ENCODE measurements at places on chromosomes 3 and 15.

DNA sequence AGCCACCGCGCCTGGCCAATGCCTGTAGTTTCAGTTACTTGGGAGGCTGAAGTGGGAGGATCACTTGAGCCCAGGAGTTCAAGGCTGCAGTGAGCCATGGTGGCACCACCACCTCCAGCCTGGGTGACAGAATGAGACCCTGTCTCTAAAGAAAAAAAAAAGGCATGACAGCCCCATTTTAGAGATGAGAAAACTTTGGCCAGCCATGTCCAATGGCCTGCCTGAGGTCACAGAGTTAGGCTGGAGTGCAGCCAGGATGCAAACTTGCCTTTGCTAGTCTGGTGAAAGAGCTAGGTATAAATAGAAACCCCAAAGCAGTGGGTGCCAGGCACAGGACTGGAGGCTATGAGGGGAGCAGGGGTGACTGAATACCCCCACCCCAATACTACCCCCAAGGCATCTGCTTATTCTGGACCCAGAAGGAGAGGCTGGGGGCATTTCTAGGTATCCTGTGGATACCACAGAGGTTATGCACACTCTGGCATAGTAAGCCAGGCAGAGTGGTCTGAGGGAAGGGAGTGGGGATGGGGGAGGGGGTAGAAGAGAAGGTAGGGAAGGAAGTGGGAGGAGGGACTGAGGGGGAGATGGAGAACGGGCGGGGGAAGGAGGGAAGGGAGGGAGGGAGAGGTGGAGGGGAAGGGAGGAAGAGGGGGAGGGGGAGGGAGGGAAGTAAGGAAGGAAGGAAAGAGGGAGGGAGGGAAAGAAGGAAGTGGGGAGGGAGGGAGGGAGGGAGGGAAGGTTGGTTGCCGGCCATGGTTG lies 16.2 kb upstream of the C15orf39 start:
- no peak for DNase-seq

DNA sequence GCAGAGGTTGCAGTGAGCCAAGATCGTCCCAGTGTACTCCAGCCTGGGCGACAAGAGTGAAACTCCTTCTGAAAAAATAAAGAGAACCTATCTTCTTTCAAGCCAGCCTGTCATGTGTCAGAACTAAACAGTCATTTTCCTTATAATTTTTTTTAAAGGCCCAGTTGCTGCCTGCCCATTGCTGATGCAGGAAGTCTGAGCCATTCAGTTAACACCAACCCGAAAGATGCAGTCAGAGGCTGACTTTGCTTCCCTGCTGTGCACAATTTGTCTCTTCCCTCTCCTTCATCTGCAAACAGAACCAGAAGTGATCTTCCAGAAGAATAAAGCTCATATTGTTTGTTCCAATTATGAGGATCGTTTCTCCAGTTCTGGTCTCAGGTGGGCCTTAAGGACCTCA lies 220.6 kb downstream of the SLCO3A1 start:
- no peak for DNase-seq

GRCh38 chr15:99708563-99708962 lies 24.7 kb downstream of the LYSMD4 start:
- peak; percentile 53 for DNase-seq

DNA sequence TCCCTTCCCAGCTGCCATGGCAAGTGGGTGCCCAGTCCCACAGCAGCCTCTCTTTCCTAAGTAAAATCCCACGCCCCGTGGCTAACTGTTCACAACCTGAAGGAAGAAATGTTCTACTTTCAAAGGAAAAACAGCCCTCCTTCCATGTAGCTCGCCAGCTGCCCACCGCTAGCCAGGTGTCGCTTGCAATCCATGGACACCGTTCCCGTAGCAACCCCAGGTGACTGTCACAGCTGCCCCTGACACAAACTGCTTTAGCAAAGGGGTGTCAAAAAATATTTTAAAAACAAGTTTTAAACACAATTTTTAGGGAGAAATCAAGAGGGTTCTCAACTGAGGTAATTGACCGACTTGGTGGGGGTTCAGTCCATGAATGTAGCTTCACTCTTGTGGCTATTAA lies 21.0 kb upstream of the CGNL1 start:
- no peak for DNase-seq

DNA sequence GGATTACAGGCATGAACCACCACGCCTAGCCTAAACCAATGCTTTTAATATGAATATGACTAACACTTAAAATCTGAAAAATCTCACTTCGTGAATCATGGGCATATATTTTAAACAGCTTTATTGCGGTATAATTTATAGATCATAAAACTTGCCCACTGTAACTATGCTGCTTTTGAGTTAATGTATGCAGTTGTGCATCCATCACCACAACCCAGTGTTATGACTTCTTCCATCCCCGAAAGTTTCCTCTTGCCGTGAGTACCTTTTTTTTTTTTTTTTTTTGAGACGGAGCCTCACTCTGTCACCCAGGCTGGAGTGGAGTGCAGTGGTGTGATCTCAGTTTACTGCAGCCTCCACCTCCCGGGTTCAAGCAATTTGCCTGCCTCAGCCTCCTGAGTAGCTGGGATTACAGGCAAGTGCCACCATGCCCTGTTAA lies 7.1 kb downstream of the KAT2B start:
- DNase-seq: no peak

- no peak for DNase-seq
Measured at GRCh38 chr15:91304786-91305185, 204.7 kb downstream of the SV2B start.

GRCh38 chr3:189260556-189261493 lies 89.1 kb downstream of the TPRG1 start:
- DNase-seq: no peak

DNA sequence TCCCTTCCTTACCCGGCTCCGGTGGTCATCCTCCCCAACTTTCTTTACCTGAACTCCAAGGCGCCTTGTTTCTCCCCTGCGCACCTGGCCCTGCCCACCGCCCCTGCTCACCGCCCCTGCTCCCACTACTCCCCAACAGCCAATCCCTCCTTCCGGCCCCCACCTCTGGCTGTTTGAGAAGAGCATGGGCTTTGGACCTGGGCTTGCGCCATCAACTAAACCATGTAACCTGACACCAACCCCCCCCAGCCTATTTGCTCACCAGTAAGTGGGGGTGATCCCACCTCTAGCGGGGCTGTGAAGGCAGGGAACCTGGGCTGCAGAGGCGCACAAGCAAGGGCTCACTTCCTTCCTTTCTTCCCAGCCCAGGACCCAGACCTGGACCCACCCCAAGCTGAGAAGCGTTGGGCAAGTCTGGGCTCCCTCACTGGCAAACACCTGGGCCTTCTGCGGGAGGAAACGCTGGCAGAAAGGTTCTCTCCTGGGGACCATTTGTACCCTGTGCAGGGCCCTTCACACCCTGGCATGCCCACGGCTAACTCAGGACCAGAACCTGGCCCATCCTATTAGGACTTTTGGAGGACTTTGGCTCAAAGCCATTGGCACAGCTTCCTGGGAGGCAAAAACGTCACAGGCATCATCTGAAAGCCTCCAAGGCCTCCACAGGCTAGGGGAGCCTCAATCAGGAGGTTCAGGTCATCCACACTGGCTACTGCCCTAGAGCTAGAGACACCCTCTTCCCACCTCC lies at the start of gene PLXNB1:
Gene PLXNB1, minus strand, starts transcription at position 127 of the 748 bp plus-strand sequence. CDS start 5,475 bp downstream, outside the sequence.
- DNase-seq: no peak

DNA sequence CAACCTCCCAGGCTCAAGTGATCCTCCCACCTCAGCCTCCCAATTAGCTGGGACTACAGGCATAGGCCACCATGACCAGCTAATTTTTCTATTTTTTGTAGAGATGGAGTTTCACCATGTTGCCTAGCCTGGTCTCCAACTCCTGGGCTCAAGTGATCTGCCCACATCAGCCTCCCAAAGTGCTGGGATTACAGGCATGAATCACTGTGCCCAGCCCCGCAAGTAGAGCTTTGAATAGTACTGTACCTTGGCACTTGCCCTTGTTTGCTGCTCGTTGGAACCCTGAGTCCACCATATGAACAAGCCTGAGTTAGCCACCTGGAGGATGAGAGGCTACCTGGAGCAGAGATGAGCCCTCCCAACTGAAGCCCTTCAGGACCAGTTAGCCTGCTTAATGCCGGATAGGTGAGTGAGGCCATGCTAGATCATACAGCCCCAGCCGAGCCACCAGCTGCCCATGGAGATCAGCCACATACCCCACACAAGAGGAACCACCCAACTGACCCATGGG lies 267.9 kb downstream of the SHQ1 start:
- no peak for DNase-seq

DNA sequence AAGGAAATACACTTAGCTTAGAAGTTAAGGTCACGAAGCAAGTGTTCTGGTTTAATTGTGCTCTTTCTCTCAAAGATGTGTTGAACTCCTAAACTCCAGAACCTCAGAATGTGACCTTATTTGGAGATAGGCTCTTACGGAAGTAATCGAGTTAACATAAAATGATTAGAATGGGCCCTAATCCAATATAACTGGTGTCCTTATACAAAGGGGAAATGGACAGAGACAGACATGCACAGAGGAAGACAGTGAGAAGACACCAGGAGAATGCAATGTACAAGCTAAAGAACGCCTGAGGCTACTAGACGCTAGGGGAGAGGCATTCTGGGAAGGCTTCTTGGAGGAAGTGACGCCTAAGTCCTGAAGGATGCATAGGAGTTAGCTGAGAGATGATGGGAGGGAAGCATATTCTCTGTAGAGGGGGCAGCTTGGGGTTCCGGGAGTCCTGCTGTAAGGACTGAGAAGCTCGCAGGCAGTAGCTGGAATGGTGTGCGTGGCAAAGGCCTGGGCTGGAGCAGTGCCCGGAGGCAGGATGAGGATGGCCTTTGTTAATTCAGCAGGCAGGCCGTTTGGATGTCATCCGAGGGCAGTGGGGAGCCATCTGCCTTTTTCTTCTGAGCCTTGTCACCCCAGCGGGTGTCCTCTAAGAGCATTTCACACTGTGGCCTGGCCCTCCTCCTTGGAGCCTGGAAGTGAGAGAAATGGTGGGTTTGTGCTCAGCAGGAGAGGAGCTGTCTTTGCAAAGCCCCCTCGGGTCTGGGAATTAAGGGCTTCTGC lies 513.4 kb downstream of the SHQ1 start:
- DNase-seq: no peak

GRCh38 chr3:58326267-58326900 lies 6.3 kb upstream of the PXK start:
- no peak for DNase-seq

DNA sequence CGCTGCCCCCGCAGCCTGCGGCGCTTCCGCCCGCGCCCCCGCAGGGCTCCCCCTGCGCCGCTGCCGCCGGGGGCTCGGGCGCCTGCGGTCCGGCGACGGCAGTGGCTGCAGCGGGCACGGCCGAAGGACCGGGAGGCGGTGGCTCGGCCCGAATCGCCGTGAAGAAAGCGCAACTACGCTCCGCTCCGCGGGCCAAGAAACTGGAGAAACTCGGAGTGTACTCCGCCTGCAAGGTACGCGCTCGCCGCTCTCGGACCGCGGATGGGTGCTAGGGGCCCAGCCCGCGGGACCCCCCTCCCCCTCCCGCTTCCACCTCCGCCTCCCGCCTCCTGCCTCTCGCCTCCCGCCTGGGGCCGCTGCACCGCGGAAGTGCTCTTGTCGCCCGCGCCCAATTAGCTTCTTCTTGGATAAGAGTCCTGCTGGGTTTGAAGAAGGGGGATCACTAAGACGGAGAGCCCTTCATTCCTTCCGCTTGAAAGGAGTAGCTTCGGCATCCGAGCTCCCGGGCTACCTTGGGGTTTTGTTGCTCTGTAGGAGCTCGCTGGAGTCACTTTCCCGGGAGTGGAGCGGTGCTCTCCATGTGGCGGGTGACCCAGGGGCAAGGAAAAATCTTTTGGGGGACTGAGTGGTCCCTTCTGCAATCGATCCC lies 426 bp downstream of the KAT2B start:
- no peak for DNase-seq

GRCh38 chr15:67070892-67071664 lies 5.7 kb downstream of the SMAD3 start:
- no peak for DNase-seq

- DNase-seq: no peak
Measured at GRCh38 chr3:67521053-67521646, 133.3 kb downstream of the SUCLG2 start.

DNA sequence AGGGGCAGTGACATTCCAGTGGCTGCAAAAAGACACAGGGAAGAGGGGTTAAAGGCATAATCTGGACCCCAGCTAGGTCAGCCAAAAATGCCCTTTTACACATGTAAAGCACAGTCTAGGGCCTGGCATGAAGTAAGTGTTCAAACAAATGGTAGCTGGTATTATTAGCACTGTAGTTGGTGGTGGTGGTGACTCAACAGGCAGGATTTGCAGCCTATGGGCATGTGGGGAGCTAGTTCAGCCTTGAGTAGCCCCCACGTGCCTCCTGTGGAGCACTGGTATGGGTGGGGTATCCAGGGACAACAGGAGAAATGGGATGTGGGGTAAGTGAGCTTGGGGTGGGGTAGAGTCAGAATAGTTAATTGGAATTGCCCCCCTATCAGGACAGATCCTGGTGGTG lies 27.6 kb downstream of the DNASE1L3 start:
- DNase-seq: no peak

- peak; percentile 72 for DNase-seq
Measured at GRCh38 chr3:48130321-48130904, 57.8 kb downstream of the CDC25A start.

GRCh38 chr3:167742338-167742737 lies 6.8 kb downstream of the SERPINI1 start:
- DNase-seq: no peak

DNA sequence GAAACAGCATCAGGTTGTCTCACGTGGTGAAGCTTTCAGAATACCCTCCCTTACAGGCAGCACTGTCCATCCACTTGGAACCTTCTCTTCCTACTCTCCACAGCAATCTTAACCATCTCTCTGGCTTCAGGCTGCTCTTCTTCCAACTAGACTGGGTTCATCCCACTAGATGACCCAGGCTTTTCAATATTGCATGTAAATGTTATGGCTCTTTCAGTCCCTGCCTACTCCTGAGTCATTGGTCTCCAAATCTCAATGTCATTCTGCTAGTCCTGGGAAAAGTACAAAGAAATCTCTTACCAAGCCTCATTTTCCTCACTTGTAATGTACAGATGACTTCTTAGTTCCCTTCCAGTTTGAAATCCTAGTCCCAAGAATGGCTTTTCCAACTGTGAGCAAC lies 109.7 kb upstream of the CTNNB1 start:
- no peak for DNase-seq

DNA sequence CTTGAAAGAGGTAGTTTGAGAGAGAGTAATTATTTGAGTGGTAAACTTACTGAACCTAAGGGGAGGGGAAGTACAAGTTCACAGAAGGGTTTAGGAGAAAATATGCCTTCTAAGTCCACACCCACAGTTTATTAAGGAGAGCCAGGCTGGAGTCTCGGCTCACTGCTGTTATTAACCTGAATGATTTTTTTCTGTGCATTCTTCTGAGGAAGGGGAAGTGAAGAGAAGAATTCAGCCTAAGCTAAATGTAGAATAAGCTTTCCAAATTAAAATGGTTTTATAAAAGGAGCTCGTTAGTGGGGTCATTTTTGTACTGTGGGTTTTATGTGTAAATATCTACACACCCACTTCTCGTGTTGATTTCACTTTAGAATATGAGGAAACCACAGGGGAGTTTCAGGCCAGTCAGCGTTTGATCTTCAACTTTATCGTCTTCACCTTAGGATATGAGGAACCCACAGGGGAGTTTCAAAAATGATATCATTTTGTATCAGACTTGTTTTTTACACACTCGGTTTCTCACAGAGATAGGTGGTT lies 1.5 kb downstream of the WHAMM start:
- no peak for DNase-seq

Data from AG04450 (cell line).